ENCODE measurements at places on chromosomes 13 and 19.

DNA sequence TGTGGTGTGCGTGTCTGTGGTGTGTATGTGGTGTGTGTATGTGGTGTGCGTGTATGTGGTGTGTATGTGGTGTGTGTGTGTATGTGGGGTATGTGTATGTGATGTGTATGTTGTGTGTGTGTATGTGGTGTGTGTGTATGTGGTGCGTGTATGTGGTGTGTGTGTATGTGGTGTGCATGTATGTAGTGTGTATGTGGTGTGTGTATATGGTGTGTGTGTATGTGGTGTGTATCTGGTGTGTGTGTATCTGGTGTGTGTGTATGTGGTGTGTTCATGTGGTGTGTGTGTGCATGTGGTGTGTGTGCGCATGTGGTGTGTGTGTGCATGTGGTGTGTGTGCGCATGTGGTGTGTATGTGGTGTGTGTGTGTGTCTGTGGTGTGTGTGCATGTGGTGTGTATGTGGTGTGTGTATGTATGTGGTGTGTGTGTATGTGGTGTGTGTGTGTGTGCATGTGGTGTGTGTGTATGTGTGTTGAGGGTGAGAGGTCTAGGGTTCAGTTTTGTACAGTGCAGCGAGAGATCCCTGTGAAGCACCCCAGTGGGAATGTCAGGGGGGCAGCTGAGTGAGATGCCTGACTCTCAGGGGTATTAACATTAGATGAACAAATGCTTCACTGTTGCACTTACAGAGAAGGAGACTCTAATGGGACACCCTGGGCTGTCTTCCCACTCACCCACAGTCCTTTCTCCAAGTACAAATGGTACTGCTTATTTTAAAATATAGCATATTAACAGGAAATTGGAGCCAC is 61.3 kb upstream of the MEDAG start:
- no peak for DNase-seq

DNA sequence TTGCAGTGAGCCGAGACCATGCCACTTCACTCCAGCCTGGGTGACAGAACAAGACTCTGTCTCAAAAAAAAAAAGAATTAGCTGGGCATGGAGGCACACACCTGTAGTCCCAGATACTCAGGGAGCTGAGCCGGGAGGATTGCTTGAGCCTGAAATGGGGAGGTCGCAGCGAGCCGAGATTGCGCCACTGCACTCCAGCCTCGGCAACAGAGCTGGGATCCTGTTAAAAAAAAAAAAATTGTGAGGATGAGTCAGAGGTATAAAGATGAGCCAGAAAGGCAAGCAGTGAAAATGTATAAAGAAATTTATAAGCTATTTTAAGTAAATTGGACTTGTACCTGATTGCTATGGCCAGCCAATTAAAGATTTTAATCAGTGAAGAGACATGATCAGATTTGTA is 21.1 kb downstream of the KBTBD6 start:
- DNase-seq: no peak

DNA sequence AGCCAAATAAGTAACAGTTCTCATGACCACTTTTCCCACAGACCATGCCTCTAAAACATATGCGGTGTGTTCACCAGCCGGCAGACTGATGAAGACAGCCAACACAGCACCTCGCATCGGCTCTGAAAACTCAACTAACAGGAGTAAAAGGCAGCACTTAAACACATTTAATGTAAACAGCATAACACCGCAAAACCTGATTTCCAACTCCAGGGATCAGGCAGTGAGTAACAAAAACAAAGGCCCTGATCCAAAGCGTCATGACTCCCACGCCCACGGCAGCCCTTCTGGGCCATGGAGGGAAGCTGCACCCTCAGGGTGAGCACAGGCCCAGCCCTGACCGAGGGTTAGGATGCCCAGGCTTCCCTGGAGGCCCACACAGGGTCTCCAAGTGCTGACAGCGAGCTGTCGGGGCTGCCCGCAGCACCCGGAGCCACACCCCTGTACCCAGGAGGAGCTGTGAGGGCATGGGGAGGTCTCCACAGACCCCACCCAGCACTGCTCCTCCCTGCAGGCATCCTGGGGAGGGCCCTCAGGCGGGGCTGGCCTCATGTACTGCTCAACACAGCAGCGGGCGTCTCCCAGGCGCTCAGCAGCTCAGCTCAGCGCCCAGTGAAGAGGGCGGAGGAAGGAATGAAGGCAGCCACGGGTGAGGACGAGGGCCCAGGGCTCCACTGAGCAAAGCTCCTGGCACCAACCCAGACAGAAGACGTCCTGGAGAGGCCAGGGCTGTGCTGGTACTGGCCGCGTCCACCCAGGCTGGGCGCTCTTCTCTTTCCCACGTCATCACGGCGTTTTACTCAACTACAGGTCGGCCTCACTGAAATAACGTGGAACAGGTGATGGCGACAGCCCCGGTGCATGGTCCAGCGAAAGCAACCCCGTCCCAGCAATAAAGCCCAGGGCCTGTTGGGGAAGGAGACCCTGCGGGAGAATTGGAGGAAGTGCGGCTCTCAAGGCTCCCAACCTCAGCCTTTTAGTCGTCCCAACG is 53.7 kb downstream of the RASA3 start:
- DNase-seq: no peak

- DNase-seq: no peak
Measured at GRCh38 chr19:45355402-45355801, 14.9 kb downstream of the KLC3 start.

DNA sequence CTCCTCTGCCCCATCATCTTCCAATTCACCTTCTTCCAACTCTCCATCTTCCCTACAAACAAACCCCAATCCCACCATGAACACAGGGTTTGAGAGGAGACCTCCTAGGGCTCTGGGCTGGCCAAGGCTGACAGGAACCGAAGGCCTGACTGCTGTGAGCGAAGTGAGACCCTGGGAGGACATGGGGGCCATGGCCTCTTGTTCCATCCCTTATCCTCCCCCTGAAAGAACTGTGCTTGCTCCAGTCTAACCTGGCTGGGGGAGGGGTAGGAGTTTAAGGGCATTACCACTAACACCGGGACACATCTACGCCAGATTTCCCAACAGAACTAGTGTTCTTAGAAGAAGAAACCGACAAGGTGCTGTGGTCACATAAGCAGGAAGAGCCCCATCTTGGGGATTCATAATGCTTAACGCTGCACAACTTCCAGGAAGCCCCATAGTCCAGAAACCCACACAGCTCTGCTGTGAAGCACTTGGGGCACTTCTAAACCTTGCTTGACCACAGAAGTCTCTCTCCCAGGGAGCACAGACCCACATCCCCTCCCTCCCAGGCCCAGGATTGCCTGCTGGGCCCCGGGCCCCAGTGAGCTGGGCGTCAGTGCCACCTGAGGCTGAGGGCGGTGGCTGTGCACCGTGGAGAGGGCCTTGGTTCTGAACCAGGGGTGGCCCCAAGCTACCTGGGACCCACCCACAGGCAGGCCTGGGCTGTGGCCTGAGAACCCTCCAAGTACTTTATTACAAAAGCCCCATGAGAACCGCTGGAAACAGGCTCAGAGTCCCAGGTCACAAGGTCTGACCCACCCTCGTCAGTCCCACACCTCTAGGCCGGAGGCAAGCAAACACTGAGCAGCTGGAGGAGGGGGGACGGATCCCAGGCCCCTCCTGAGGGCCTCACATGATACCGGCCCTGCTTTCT is 18.8 kb downstream of the ZC3H4 start:
- DNase-seq: no peak

DNA sequence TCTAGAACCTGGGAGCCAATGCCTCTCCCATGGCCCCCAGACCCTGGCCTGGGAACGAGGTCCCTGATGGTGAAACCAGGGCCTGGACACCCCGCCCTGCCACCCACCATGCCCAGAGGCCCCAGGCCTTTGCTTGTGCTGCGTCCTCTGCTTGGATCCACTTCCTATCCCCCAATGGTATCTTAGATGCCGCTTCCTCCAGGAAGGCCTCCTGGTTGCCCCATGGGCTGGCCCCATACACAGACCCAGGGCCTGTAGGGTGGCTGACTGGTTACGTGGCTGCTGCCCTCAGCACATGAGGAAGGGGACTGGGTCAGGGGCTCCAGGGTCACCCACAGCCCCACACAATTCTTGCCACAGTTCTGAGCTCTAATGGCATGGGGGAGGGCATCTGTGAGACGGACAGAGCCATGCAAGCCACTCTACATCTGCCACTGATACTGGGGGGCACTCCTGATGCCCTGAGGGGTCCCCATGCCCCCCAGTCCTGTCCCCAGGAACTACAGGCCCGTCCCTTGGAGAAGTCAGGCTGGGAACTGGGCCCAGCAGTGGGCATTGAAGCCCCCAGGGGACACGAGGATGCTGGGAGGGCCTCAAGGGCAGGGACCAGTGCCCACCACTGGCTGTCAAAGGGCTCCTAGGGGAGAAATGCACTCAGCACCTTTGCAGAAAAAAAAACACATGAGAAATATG is 5.0 kb downstream of the RPL36 start:
- DNase-seq: no peak

DNA sequence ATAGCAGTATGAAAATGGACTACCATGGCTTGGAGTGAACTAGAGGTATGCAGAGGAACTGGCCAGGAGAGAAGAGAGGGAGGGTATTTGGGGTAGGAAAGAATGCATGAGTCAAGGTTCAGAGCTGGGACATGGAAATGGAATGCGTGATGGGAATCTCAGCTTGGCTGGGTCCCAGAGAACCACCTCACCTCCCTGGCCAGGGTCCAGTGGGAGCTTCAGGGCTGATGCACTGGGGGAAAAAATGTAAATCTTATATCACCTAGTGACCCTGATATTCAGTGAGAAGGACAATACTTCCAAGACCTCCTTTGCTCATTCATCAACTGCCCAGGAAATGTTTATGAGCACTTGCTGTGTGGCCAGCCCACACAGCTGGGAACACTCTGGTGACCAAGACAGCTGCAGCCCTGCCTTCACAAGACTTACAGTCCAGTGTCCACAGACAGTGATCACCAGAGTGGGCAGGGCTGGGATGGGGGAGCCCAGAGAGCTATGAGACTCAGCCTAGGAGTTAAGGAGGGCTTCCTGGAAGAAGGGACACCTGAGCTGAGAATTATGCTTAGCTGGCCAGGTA is 12.8 kb downstream of the IGSF23 start:
- no peak for DNase-seq

- DNase-seq: no peak
Measured at GRCh38 chr19:12880551-12881171, 588 bp downstream of the DNASE2 start.

GRCh38 chr19:12733369-12734214 is 892 bp downstream of the TRIR start:
- peak; percentile 19 for DNase-seq

DNA sequence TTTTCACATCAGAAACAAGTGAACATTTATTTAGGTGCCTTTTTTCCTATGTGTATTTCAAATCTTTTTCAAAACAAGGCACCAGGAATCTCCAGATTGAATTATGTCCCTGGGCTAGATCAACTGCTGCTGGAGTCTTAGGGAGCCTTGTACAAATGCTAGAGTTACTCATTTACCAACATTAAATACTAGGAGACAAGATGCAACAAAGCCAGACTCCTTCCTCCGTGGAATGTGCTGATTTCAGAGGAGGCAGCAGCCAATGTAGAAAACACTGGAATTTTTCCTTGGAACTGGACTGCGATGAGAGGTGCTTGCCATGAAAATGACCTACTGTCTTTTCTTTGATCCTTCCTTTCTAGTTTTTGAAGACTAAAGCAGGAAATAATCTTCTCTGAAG is 1514.7 kb upstream of the MIR17HG start:
- no peak for DNase-seq

GRCh38 chr19:11767633-11768133 is 883 bp downstream of the ZNF441 start:
- no peak for DNase-seq

DNA sequence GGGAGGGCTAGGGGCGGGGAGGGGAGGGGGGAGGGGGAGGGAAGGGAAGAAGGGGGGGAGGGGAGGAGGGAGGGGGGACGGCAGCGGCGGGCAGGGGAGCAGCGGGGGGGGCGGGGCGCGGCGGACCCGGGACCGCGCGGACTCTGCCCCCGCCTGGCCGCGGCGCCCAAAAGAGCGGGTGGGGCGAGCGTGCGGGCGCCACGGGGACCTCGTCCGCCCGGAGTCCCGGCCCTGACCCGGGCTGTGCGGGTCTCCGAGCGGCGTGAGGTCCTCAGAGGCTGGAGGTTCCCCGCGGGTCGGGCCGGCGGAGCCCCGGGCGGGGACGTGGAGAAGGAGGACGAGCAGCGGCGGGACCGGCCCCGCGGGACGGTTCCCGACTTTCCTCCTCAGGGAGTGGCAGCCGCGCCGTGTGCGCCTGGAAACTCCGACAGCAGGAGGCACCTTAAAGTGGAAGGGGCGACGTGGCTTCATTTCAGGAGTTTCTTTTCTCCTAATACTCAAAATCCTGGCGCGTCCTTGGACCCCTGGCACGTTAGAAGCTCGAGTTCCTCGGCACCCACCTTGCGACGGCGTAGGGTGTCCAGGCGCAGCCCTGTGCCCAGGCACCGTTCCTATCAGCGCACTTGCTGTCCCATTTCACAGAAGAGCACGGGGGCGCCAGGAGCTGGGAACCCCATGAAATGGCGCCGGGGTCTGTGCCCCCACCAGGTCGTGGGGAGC is 518 bp upstream of the PLPP2 start:
- no peak for DNase-seq

DNA sequence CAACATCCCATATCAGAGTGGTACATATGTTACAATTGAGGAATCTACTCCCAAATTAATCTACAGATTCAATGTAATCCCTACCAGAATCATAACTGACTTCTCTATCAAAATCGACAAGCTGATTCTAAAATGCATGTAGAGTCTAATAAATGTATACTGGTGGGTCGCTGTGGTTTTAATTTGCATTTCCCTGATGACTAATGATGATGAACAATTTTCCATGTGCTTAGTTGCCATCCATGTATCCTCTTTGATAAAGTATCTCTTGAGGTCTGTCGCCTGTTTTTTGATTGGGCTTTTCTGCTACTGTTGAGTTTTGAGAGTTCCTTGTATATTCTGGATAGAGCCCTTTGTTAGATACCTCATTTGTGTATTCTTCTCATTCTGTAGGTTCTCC is 43.8 kb downstream of the KLF12 start:
- no peak for DNase-seq

DNA sequence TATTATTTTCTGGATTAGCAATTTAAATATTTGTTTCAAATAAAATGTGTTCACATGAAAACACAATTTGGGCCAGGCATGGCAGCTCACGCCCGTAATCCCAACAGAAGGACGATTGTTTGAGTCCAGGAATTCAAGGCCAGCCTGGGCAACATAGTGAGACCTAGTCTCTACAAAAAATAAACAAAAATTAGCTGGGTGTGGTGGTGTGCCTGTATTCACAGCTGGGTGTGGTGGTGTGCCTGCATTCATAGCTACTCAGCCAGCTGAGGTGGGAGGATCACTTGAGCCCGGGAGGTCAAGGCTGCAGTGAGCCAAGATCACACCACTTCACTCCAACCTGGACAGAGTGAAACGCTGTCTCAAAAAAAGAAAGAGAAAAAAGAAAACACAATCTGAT is 46.4 kb downstream of the KPNA3 start:
- no peak for DNase-seq

- no peak for DNase-seq
Measured at GRCh38 chr13:59442944-59443486, 720.7 kb downstream of the DIAPH3 start.

- no peak for DNase-seq
Measured at GRCh38 chr19:16384688-16385087, 60.1 kb downstream of the KLF2 start.

Measured in NCI-H2081 (cell line).